ENCODE measurements at places on chromosomes 13 and 19.

DNA sequence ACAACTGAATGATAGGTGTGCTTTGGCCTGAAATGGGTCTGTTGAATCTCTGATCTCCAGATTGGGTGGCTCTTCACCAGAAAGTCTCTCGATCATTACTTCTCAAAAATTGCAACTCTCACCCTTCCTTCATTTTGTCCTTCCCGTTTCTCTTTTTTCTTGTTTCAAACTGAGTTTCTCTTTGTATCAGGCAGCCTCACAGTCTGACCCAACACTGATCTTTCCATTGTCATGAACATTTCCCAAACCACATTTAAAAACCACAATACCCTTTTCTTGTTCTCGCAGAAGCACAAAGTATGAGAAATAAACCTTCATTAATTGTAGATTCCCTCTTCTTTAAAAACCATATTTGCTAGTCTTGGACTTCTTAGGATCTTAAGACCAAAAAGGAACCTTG is 33.6 kb upstream of the HMGB1 start:
- no peak for DNase-seq

DNA sequence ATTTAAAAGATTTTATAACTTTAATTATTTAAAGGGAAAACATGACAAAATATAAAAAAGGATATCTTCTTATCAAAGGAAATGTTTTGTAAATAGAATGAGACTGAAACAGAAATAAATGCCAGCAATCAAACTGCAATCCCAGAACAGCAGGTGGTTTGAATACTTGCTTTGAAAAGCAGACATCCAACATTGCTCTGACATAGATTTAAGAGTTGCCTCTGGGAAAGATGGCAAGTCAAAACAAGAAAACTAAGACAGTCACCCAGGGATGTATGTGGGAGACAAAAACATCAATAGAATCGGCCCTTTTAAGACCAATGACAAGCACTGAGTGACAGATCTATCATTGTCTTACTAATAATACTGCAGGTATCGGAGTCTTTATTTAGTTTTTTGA is 789.7 kb upstream of the GPC6 start:
- DNase-seq, result no peak

- peak; percentile 74 for DNase-seq
These were observed 3.2 kb downstream of the KLF16 start for GRCh38 chr19:1860042-1860775.

DNA sequence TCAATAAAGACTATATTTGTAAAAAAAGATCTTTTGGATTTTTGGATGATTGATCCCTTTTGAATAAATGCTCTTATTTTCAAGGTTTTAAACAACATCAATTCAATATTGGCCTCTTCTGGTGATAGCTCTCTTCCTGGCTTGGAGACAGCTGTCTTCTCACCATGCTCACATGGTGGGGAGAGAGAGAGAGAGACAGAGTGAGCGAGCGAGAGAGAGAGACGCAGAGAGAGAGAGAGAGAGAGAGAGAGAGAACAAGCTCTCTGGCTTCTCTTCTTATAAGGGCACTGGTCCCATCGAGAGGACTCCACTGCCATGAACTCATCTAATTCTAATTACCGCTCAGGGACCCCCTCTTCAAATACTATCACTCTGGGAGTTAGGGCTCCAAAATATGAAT is 32.1 kb upstream of the FARP1 start:
- no peak for DNase-seq

- DNase-seq, result no peak
These were observed 64.1 kb downstream of the MRPL57 start for GRCh38 chr13:21240586-21240985.

DNA sequence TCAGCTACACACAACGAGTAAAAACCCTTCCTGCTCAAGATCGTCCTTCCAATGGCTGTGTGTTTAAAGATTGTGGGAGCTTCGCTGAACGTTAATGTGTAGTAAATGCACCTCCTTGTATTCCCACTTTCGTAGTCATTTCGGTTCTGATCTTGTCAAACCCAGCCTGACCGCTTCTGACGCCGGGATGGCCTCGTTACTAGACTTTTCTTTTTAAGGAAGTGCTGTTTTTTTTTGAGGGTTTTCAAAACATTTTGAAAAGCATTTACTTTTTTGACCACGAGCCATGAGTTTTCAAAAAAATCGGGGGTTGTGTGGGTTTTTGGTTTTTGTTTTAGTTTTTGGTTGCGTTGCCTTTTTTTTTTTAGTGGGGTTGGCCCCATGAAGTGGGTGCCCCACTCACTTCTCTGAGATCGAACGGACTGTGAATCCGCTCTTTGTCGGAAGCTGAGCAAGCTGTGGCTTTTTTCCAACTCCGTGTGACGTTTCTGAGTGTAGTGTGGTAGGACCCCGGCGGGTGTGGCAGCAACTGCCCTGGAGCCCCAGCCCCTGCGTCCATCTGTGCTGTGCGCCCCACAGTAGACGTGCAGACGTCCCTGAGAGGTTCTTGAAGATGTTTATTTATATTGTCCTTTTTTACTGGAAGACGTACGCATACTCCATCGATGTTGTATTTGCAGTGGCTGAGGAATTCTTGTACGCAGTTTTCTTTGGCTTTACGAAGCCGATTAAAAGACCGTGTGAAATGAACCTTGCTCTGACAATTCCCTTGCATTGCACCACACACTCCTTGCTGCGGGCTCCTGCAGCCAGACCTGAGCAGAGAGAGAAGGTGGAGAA is 2.7 kb upstream of the FAM174C start:
- no peak for DNase-seq

DNA sequence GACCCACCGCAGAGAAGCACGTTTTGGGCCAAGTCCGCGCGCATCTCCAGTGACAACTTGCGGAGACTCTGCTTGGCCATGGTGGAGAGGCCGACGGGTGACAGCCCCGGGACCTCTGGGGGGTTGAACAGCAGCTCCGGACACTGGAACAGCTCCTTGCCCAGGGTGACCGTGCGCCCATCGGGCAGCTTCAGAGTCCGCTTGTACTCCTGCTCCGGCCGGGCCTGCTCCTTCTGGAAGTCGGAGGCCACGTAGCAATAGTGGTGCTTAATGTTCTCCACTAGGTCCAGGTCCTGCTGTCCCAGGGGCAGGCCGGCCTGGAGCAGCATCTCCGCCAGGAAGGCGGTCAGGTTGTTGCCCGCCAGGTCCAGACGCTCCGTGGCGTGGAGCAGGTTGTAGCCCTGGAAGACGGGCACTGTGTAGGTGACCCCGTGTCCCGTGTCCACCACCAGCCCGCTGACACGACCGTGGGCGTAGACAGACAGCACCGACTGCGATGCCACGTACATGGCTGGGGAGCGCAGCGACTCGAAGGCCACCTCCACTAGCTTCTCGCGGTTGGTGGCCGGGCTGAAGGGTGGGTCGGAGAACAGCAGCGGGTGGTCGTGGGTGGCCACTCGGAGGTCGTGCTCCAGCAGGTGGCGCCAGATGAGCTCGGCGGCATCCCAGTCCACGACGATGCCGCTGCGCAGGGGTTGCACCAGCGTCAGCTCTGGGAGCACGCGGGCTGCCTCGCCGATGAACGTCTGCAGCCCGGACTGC is 743 bp downstream of the ACTL9 start:
- no peak for DNase-seq

- DNase-seq, result no peak
These were observed 5.1 kb downstream of the SLC7A9 start for GRCh38 chr19:32864318-32865007.

DNA sequence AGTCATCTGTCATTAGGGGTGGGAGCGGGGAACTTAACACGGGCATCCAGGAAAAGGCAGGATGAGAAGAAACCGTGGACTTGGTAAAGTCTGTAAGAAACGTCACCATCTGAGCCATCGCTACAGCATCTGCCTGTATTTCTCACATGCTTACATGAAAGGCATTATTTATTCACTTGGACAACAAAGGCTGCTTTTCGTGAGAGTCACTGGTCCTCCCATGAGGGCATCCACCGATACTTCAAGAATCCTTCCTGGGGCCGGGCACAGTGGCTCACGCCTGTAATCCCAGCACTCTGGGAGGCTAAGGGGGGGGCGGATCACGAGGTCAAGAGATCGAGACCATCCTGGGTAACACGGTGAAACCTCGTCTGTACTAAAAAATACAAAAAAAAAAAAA is 16.1 kb downstream of the ZNF446 start:
- no peak for DNase-seq

All from T-helper 2 cell (primary cell).